ENCODE measurements at places on chromosomes 13 and 19.
A peak's percentile ranks its signal among the peaks of the same experiment; 100 is the strongest.

DNA sequence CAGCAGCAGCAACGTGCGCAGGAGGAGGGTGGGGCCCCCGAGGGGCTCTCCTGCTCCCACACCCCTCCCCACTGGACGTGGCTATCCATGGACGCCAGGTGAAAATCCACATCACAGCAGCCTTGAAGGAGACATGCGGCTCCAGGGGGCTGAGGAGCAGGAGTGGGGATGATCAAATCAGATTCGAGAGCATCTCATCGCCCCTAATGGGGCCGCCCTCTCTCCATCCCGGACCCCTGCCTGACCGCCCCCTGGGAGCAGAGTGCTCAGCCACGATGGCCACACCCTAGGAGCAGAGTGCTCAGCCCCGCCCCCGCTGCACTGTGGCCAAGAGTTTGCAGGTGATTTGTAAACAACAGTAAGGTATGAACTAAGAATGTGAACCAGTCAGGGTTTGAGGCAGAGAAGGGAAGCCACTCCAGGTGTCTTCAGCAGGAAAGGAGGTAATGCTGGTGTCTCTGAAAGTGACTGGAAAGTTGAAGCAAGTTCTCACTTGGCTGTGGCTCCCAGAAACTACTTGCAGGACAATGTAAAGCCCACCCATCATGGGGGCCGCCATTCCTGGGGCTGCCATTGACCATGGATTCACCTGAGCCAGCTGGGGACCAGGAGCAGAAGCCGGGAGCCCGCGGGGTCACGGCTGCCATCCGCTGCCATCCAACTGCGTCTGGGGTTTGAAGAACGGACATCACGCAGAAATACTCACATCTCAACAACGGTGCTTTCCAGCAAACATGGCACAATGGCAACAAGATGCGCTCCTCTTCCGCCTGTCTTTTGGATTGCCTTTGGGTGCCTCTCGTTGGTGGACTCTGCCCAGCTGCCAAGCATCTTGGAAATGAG, 71.8 kb downstream of the SPACA7 start:
- no peak for DNase-seq

- peak; percentile 93 for DNase-seq
These were observed 10.7 kb upstream of the CEACAM3 start for GRCh38 chr19:41785653-41786052.

DNA sequence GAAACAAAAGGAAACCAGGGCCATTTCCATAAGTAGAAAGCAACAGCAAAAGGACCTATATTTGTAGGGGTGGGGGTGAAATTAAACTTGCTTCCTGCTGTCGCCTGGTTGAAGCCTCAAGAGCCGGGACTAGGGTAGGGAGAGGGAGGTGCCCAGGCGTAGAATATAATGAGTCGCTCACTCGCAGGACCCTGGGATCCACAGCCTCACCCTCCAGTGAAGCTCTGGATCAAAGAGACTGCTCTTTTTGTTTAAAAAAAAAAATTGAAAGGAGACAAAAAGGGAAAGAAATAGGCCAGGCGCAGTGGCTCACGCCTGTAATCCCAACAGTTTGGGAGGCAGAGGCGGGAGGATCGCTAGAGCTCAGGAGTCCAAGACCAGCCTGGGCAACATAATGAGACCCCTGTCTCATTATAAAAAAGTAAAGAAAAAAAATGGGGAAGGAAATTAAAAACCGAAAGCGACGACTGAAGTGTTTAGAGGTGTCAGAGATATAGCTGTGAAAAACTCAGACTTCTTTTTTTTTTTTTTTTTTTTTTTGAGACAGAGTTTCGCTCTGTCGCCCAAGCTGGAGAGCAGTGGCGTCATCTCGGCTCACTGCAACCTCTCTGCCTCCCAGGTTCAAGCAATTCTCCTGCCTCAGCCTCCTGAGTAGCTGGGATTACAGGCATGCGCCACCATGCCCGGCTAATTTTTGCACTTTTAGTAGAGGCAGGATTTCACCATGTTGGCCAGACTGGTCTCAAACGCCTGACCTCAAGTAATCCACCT, 10.9 kb upstream of the ADGRE5 start:
- DNase-seq: no peak

DNA sequence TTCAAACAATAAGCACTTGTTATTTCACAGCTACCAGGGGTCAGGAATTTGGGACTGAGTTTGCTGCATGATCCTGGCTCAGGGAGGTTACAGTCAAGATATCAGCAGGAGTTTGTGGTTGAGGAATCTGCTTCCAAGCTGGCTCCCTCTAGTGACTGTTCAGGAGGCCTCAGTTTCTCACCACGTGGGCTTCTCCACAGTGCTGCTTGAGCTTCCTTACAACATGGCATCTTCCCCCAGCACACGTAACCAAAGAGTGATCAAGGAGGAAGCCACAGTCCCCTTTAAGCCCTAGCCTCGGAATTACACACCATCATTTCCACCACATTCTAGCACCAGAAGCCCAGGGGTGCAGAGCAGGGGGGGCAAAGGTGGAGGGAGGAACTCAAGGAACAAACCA, 28.8 kb downstream of the CELF5 start:
- peak; percentile 65 for DNase-seq
